Fibroblast of skin of right biceps (primary cell): ENCODE measurements at places on chromosomes 1 and 21.

DNA sequence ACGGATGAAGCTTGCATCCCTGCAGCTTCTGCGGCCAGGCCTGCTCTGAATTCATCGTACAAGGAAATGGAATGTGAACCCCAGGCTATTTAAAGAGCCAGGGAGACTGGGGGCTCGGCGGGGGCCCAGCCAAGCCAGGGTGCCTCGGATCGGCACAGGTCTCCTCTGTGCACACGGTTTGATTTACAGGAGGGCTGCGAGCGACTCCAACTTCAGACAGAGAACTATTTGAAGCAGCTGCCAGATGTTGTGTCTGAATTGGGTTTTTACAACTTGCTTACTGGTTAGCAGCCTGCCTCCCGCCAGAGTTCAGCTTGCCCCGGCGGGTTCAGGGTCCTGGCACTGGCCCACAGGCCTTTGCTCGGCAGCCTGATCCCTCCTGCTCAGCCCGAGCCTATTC lies 83.2 kb downstream of the SPSB1 start:
- peak; percentile 31 for DNase-seq

DNA sequence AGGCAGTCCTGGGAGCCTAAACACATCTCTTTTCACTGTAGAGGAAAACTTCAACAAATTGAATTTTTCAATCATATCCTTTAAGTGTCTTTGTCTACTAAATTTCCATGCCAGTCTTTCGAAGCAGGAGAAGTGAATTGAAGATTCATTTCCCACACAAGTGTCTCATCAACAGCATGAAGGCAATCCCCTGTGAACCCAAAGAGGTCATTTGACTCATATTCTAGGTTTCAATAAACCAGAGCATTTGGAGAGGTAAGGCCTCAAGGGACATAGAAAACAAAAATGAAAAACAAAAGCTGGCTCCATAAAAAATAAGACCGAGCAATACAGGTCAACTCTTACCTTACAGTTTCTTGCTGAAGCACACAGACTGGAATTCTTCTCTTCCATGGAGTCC lies 94.1 kb upstream of the ATP1B1 start:
- no peak for DNase-seq

- DNase-seq = peak; percentile 40
These were observed 156.1 kb downstream of the KIF26B start for GRCh38 chr1:245310571-245311531.

- peak; percentile 91 for DNase-seq
These were observed 17.4 kb upstream of the GNG12 start for GRCh38 chr1:67850611-67851075.

DNA sequence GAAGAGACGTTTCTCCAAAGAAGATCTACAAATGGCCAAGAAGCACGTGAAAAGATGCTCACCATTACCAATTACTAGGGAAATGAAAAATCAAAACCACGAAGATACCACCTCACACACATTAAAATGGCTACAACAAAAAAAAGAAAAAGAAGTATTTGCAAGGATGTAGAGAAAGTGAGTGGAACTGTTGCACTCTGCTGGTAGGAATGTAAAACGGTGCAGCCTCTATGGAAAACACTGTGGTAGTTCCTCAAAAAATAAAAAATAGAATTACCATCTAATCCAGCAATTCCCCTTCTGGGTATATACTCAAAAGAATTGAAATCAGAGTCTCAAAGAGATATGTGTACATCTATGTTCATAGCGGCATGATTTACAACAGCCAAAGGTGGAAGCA lies 115.4 kb upstream of the EDN2 start:
- DNase-seq = peak; percentile 41

DNA sequence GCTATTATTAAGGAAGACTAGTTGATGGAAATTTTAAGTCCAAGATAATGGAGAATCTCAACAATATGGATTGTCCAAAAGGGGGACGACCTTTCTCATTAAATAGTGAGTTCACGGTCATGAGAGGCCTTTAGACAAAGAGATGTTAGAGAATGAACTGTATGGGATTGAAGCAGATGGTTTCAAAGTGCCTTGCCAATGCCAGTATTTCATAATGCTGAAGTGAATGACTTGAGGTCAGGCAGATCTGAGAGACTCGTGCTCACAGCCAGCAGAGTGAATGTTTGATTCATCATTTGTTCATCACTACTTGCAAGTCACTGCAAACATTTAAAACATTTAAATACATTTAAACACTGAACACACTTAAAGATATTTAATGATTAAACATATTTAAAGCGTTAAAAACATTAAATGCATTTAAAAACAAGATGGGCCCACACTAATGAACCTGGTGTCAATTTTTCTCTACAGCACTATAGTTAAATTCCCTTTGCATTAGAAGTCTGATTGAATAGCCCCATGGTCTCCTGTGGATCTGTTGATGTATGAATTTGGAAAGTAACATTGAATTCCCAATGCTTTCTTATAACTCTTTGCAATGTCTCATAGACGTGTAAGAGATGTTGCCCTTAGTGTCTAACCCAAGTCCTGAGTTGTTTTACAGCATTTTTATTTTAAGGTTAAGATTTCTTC lies 80.7 kb downstream of the TGFB2 start:
- DNase-seq = peak; percentile 55

- DNase-seq = no peak
These were observed 50.4 kb downstream of the EIF4G3 start for GRCh38 chr1:21126324-21126723.

- DNase-seq = no peak
These were observed 1.1 kb downstream of the ZMYM1 start for GRCh38 chr1:35080171-35080854.

DNA sequence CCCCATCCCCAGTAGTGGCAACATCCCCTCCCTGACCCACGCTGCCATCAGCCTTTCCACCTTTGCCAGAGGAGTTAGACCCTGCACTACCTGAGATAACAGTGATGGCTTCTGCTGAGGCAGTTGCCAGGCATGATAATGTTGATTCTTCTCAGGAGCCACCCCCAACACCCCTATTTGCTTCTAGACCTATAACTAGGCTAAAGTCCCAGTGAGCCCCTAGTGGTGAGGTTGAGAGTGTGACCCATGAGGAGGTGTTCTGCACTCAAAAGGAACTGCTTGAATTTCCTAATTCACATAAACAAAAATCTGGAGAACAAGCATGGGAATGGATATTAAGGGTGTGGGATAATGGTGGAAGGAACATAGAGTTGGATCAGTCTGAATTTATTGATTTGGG lies 159.6 kb upstream of the COL11A1 start:
- no peak for DNase-seq

DNA sequence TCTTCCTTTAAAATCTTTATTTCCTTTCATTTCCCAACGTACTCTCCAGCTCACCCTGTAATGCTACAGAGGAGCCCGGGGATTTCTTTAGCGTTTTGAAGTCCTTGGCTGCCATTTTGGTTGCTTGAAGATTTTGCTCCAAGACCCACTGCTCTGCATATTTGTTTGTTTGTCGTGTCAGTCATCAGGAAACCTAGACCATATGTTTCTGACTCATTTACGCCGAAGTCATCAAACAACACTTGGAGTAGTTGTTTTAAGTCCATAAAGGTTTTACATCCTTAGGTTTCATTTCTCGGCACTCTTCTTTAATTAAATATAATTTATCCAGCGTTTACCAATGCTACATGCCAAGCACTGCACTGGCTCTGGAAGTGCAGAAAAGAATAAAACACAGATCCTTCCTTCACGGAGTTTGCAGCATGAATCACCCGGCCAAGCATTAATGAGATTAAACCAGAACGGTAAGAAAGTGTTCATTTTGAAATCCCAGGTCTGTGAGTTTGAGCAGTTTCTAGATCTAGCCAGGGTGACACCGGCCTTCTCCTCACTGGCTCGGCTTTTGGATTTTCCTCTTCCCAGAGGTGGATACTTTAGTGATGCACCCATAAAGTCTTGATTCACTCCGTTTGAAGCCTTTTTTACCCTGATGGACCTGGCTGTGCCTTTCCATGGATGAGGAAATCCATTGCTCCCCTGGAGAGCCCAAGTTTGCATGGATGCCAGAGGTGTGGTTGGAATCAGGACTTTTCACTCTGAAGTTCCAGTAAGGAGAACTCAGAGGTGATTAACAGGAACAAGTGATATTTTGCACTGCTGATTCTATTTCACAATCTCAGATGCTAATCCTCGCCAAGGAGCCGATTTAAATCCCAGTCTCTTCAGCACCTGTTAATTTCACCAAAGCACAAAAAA lies 109.3 kb downstream of the KAZN start:
- DNase-seq = no peak

DNA sequence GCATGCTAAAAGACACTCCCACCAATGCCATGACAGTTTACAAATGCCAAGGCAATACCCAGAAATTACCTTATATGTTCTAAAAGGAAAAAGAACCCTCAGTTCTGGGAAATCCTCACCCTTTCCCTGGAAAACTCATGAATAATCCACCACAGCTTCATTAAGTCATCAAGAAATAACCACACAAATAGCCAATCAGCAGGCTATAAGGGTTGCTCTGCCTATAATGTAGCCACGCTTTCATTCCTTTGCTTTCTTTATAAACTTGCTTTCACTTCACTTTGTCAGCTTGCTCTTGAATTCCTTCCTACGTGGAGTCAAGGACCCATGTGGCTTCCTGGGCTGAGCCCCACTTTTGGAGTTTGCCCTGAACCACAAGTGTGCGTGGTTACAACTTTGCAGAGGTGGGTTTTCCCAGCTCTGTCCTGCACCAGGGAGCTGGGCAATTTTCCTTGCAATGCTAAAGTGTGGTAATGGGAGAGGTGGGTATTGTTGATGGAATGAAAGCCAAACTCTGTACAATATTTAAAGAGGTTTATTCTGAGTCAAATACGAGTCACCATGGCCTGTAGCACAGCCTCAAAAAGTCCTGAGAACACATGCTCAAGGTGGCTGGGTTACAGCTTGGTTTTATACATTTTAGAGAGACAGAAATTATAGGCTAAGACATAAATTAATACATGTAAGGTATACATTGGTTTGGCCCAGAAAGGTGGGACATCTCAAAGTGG lies 42.2 kb upstream of the COG2 start:
- DNase-seq = no peak

DNA sequence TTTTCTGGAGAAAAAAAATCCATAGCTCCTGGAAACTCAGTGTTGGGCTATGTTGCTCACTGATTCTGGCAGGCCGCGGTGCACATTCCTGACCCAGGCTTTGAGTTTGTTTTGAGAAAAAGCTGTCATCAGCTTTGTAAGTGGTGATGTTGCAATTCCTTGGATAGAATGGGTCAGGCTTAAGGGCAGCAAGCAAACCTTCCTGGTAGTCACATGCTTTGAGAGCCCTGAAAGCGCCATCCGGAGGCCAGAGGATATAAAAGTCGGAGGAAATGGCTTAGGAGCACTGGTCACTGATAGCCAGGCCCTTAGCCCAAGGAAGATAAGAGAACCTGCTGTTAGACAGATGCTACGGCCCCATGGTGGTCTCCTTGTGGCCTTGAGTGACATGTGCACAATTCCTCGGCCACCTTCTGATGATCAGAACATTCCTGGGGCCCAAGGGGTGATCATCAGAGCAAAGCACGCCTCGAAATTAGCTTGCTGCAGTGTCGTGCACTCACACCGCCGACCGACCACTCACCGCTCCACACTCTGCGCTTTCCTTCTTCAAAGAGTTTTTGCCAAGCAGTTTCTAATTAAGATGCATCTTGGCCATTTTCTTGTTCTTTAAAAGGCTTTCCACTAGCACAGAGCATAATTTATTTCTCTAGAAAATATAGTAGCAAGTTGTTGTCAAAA lies 78.6 kb downstream of the MAN1C1 start:
- peak; percentile 98 for DNase-seq

DNA sequence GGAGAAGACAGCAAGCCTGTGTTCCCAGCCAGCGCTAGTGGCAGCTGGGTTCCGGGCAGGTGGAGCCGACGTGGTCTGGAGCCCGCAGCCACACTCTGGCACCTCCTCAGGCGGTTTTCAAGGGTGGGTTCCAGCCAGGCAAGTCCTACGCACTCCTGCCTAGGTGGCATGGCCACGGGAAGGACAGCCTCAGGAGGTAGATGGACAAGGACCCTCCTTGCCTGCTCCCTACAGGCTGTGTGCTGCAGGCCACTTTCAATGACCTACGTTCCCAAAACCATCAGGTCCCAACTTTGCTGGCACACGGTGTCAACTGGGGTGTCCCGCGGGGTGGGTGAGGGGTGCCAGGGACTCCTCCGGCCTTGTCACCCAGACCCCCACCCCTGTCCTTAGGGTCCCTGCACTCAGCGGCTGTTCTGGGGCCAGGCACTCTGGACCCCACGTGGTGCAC lies 6.7 kb upstream of the PTGER3 start:
- DNase-seq = no peak

GRCh38 chr1:36522021-36522420 lies 39.3 kb upstream of the CSF3R start:
- no peak for DNase-seq

GRCh38 chr1:22331618-22332423 lies 119.8 kb upstream of the ZBTB40 start:
- DNase-seq = peak; percentile 50

- no peak for DNase-seq
These were observed 10.5 kb downstream of the ACOT11 start for GRCh38 chr1:54558434-54559030.

DNA sequence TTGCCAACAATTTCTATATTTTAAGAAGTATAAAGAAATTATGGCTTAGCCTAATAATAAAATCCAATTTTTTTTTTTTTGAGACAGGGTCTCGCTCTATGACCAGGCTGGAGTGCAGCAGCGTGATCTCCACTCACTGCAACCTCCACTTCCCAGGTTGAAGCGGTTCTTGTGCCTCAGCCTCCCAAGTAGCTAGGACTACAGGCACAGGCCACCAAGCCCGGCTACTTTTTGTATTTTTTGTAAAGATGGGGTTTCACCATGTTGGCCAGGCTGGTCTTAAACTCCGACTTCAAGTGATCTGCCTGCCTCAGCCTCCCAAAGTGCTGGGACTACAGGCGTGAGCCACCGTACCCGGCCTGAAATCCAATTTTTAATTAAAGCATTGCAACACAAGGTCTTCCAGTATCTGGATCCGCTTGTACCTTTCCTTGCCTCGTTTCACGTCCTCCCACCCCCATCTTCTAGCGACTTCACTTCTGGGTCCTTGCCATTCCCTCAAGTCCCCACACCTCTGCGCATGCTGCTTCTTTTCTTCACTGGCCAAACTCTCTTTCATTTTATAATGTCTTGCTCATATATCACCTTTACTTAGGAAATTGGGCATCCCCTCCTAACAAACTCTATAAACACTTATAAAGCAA lies 2.3 kb downstream of the FUBP1 start:
- DNase-seq = no peak

DNA sequence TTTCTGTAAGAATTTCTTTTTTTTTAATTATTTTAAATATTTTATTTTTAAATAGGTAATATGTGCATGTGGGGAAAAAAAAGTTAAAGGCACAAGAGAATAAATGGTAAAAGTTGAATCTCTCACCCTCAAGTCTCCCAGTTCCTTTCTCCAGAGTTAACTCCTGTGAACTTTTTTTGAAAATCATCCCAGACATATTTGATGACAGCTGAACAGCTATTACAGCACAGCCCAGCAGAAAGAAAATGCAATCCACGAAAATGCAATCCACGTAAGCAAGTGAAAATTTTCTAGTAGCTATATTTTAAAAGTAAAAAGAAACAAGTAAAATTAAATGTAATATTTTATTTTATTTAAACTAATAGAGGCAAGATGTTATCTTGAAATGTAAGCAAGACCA lies 310.0 kb upstream of the RUNX1 start:
- peak; percentile 36 for DNase-seq
